CD4-positive, CD25-positive, alpha-beta regulatory T cell (primary cell): ENCODE measurements at places on chromosomes 6 and 20. TPM values are rescaled to one million over a fixed set of nuclear protein-coding genes. Genes with fewer than 3 reads are reported as not detected.
A peak's percentile ranks its signal among the peaks of the same experiment; 100 is the strongest.

WFDC2 gene
- polyA plus RNA-seq, result not detected

POM121L2 gene
- not detected for polyA plus RNA-seq

FAM229B gene
- polyA plus RNA-seq, result 1.9 TPM

WFDC5 gene
- not detected for polyA plus RNA-seq

LY6G6C gene
- polyA plus RNA-seq, result not detected

PTCRA gene
- polyA plus RNA-seq, result not detected

NFYA gene
- 15.9 TPM for polyA plus RNA-seq

LAMA4 gene
- polyA plus RNA-seq, result not detected

GLP1R gene
- not detected for polyA plus RNA-seq

FKBP1C gene
- not detected for polyA plus RNA-seq

CLPSL1 gene
- not detected for polyA plus RNA-seq

ZNF831 gene
- 16.0 TPM for polyA plus RNA-seq

ZC3H12D gene
- 10.3 TPM for polyA plus RNA-seq

- H3K4me3 ChIP-seq, result no peak overlapping the region
- no peak overlapping the region for H3K27ac ChIP-seq
- H3K27me3 ChIP-seq, result no peaks in the 10 kb centered on the region
- no peak for DNase-seq
- no peaks in the 10 kb centered on the region for H3K36me3 ChIP-seq
Measured at GRCh38 chr6:106751501-106752252, 122.3 kb downstream of the QRSL1 start.

- H3K27ac ChIP-seq, result no peak overlapping the region
- no peaks in the 10 kb centered on the region for H3K36me3 ChIP-seq
- DNase-seq, result no peak
Measured at GRCh38 chr6:14217728-14218518, 100.4 kb downstream of the CD83 start.

DNA sequence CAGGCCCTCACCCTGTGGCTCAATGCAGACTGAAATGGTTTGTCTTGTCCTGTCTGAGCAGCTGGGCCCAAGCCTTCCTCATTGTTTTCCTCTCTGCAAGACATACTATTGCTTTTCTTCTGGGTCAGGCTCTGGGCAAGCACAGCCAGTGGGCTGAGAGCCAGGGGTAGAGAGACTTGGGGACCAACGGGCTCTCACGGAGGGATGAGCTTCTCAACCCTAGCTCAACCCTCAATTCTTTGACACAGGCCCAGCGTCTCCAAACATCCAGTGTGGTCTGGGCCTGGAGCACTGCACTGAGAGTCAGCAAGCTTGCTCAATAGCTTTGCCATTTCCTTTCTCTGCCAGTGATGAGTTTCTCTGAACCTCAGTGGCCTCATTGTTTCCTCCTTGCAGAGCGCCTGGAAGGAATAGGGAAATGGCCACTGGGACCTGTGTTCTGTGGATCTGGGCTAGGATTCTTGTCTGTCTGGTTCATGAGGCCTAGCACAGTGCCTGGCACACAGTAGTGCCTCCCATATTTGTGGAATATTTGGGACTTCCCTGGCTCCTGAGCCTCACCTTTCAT is 9.3 kb downstream of the ANGPT4 start:
- no peaks in the 10 kb centered on the region for H3K4me1 ChIP-seq
- H3K27me3 ChIP-seq, result no peaks in the 10 kb centered on the region
- H3K36me3 ChIP-seq, result no peaks in the 10 kb centered on the region
- DNase-seq, result no peak
- H3K27ac ChIP-seq, result no peak overlapping the region
- no peak overlapping the region for H3K4me3 ChIP-seq

DNA sequence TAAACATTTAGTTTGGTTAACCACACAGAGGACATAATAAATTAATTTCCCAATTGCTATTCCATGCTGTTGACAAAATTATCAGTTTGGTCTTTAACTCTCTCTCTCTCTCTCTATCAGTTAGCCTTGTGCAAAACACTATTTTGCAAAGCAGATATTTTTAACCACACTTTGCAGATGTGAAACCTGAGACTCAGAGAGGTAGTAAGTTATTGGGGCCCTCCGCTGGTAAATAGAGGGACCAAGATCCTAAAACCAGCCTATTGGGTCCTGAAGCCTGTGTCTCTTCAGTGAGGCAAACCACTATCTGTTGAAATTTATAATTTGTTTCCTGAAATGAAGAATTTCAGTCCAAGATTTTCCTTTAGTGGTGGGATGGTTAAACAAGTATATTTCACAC is 231.0 kb downstream of the SOD2 start:
- H3K4me3 ChIP-seq, result no peak overlapping the region
- H3K36me3 ChIP-seq, result no peaks in the 10 kb centered on the region
- DNase-seq, result no peak
- no peak overlapping the region for H3K27ac ChIP-seq
- no peaks in the 10 kb centered on the region for H3K4me1 ChIP-seq

GRCh38 chr6:54185885-54186284 is 74.6 kb downstream of the MLIP start:
- H3K4me1 ChIP-seq, result no peaks in the 10 kb centered on the region
- no peak for DNase-seq
- H3K36me3 ChIP-seq, result no peaks in the 10 kb centered on the region
- H3K4me3 ChIP-seq, result no peak overlapping the region
- H3K27me3 ChIP-seq, result no peaks in the 10 kb centered on the region

DNA sequence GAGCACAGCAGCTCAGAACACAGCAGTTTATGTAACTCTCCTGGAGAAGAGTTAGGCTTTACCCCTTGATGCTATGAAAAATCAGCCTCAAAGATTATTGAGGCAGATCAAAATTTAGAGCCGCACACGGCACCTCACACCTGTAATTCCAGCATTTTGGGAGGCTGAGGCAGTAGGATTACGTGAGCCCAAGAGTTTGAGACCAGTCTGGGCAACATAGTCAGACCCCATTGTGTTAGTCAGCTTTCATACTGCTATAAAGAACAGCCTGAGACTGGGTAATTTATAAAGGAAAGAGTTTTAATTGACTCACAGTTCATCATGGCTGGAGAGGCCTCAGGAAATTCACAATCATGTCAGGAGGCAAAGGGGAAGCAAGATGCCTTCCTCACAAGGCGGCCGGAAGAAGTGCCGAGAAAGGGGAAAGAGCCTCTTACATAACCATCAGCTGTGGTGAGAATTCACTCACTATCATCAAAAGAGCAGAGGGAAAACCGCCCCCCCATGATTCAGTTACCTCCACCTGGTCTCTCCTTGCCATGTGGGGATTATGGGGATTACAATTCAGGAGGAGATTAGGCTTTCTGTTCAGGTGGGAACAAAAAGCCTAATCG is 87.7 kb downstream of the SGK1 start:
- no peak overlapping the region for H3K4me3 ChIP-seq
- no peaks in the 10 kb centered on the region for H3K27me3 ChIP-seq
- no peak for DNase-seq
- no peaks in the 10 kb centered on the region for H3K4me1 ChIP-seq

DNA sequence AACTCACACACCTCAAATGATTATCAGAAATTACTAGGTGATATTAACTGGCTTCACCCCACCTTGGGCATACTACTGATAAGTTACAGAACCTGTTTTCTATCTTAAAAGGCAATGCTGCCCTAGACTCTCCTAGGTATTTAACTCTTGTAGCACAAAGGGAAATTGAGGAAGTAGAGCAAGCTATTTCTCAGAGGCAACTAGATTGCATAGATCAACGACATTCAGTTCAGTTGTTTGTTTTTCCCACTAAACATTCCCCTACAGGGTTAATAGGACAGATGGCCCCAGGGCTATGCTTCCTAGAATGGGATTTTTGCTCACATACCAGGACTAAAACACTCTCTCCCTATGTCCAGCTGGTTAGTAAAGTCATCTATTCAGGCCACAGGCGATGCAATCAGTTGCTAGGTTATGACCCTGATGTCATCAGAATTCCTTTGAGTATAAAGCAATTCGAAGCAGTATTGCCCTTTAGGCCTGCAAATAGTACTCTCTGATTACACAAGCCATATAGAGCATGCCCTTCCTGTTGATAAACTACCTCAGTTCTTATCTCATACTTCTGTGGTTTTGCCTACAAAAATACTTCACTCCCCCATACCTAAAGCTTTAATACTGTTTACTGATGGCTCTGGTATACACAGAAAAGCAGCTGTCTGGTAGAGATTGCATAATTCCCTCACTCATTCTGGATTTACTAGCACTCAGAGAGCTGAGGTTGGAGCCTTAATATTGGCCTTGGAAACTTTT is 67.4 kb upstream of the ASCC3 start:
- H3K4me3 ChIP-seq, result no peak overlapping the region
- H3K36me3 ChIP-seq, result no peaks in the 10 kb centered on the region
- no peaks in the 10 kb centered on the region for H3K27me3 ChIP-seq
- no peak for DNase-seq
- no peak overlapping the region for H3K27ac ChIP-seq

DNA sequence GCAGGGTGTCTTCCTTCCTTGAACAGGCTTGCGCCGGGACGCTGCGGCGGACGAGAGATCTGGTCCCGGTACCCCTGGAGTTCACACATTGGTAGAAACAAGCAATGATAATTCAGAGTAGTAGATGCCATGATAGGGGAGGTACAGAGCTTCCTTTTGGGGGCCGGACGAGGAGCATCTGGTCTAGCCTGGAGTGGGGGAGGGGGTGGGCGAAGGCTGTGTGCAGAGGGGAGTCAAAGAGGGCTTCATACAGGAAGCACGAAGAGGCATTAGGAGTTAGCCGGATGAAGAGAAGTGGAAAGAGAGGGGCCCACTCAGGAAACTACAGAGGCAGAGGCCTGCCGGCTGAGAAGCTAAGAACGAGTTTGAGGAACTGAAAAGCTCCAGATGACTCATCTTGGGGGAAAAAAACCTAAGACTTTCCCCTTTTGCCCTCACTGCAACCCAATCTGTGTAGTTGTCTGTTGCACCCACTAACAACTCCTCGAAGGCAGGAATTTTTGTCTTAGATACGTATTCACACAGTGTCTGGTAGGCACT is 611 bp downstream of the CNPY3 start:
- H3K27me3 ChIP-seq, result no peaks in the 10 kb centered on the region
- peaks cover 60% of the 10 kb centered on the region for H3K4me1 ChIP-seq
- no peak for DNase-seq
- peak overlapping the region; percentile 92 for H3K4me3 ChIP-seq
- peak overlapping the region; percentile 97 for H3K27ac ChIP-seq

GRCh38 chr6:37478827-37479226 is 20.9 kb downstream of the CCDC167 start:
- no peaks in the 10 kb centered on the region for H3K27me3 ChIP-seq
- no peak overlapping the region for H3K27ac ChIP-seq
- H3K4me3 ChIP-seq, result no peak overlapping the region
- peaks cover 97% of the 10 kb centered on the region for H3K36me3 ChIP-seq
- no peaks in the 10 kb centered on the region for H3K4me1 ChIP-seq

DNA sequence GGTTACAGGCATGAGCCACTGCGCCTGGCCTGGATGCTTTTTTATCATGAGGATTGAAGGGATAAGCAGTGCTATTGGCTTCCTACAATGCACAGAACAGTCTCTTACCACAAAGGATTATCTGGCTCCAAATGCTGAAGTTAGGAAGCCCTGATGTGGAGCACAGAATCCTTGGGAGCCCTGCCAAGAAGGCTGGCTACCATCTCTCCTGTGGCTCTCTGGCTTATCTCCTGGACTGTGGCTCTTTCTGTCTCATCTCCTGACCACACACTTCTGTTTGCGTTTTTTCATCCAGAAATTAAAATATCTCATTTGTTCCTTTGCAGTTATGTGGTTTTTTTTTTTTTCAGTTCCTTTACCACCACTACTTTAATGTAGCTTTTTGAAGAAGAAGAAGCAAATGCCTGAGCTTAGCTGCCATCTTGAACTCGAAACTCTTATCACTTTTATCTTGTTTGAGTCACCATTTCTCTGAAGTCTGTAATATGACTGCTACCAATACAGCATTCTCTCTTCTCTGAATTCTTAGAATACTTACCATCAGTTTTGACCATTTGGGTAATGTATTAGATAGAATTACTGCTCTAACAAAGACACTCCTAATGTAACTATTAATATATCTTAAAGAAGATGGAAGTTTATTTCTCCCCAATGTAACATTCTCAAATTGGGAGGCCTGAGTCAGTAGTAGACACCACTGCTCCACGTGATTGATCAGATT is 1044.7 kb downstream of the KIF16B start:
- H3K4me3 ChIP-seq, result no peak overlapping the region
- no peaks in the 10 kb centered on the region for H3K4me1 ChIP-seq
- no peaks in the 10 kb centered on the region for H3K36me3 ChIP-seq
- no peak overlapping the region for H3K27ac ChIP-seq
- H3K27me3 ChIP-seq, result no peaks in the 10 kb centered on the region

DNA sequence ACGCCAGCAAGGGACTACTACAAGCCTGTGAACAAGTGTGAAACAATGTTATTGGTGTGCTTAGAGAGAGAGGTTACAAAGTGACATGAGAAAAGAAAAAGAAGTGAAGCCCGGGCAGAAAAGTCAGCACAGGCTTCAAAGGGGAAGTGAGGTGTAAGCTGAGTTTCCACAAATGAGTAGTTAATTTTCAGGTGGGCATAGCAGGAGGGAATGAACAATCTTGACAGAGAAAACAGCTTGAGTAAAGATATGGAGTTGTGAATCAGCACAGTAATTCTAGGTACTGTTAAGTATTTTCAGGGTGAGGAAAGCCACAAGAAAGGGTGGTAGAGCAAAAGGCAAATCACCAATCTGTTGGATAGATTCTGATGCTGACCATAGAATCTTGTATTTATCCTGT is 4.3 kb downstream of the KCNQ5 start:
- peak; percentile 28 for DNase-seq
- H3K4me1 ChIP-seq, result peaks cover 14% of the 10 kb centered on the region
- H3K4me3 ChIP-seq, result no peak overlapping the region
- H3K27me3 ChIP-seq, result peaks cover 2% of the 10 kb centered on the region
- no peaks in the 10 kb centered on the region for H3K36me3 ChIP-seq
